Stimulated activated CD4-positive, alpha-beta T cell treated with anti-CD3 and anti-CD28 coated beads, Interleukin-1b, Interleukin-23, amount 100 ng/mL, for 1 hour (primary cell): ENCODE measurements at places on chromosomes 4 and X.

- no peak for DNase-seq
These were observed 81.6 kb upstream of the MED14 start for GRCh38 chrX:40816906-40817305.

DNA sequence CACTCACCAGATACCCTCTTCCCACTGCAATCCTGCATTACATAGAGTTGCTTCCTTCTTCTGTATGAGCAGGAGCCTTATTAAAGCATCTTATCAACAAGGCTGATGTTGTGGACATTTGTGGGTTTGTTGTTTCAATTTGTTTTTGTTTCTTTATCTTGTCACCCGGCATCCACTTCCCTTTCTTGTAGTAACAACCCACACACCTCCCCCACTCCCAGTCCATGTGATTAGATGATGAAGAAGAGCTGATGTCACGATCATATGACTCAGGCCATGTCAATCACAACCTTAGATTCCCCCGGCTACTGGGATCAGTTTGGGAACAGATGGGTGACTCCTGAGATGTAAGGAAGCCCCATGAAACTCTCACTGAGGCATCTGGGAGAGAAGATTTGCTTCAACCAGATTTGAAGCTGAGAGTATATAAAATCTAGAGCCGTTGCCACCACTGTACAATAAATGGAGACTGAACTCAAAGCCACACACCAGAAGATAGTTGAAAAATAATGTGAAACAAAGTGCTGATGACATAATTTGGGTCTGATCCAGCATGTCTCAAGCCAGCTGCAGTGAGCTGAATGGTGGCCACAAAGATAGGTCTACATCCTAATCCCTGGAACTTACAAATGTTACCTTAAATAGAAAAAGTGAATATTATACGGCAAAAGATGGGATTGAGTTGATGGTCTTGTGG lies 34.1 kb upstream of the SRD5A3 start:
- no peak for DNase-seq

DNA sequence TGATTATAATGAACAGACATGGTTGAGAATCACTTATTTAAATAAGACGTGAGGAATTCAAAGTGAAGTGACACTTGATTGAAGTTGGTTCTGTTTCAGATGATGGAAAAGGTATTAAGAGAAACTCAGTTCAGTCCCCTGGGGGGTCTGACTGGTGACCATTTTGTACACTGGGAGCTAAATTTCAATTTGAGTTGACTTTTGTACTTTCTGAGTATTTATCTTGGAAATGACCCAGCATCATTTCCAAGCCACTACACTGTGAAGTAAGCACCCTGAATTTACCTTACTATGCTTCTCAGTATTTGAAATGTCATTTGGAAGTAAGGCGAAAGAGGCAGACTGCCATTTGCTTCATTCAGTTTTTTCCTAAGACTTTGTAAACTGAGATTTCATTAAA lies 73.4 kb downstream of the CNOT6L start:
- no peak for DNase-seq

DNA sequence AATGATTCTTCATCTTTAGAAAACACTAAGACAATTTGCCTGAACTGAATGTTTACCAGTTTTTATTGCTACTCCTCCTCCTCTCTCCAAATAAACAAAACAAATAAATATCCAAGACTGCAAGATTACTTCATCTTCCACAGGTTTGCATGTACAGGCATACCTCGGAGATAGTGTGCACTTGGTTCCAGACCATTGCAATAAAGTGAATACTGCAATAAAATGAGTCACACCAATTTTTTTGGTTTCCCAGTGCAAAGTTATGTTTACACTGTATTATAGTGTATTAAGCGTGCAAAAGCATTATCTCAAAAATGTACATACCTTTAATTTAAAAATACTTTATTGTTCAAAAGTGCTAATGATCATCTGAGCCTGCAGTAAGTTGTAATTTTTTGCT lies 53.3 kb downstream of the FBXL5 start:
- DNase-seq: no peak

GRCh38 chr4:18894928-18895327 lies 873.4 kb upstream of the LCORL start:
- no peak for DNase-seq

DNA sequence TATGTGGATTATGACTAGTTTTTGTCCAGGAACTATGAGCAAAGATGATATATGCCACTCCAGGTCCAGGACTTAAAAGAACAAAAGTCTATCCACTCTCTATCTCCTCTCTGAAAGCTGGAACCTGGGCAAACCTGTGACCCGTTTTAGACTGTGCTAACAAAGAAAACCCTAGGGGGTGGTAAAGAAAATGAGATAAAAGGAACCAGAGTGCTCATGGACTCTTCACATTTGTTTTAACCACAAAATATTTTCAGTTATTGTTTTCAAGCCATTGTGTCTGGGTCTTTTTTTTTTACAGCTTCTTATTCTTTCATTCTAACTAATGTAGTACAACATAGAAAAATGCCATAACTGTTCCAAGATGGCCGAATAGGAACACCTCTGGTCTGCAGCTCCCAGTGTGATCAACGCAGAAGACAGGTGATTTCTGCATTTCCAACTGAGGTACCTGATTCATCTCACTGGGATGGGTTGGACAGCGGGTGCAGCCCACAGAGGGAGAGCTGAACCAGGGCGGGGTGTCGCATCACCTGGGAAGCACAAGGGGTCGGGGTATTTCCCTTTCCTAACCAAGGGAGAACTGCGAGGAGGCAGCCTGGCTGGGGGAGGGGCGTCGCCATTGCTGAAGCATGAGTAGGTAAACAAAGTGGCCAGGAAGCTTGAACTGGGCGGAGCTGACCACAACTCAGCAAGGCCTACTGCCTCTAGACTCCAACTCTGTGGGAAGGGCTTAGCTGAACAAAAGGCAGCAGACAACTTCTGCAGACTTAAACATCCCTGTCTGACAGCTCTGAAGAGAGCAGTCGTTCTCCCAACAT lies 45.1 kb downstream of the CHM start:
- no peak for DNase-seq

GRCh38 chr4:170068438-170069128 lies 21.2 kb downstream of the AADAT start:
- DNase-seq: no peak
